NCI-H460 (cell line): ENCODE measurements at places on chromosomes 7 and 10. TPM values are rescaled to one million over a fixed set of nuclear protein-coding genes. Genes with fewer than 3 reads are reported as not detected.
A peak's percentile ranks its signal among the peaks of the same experiment; 100 is the strongest.

GRCh38 chr10:93219347-93219746 is 145.7 kb downstream of the CYP26A1 start:
- DNase-seq = no peak

GRCh38 chr7:133853706-133854276 is 273.3 kb upstream of the LRGUK start:
- DNase-seq = peak; percentile 87

GRCh38 chr7:65731562-65732035 is 141.3 kb upstream of the VKORC1L1 start:
- no peak for DNase-seq

GRCh38 chr10:69872323-69872722 is 70.6 kb downstream of the COL13A1 start:
- DNase-seq = no peak

- DNase-seq = no peak
These were observed 34.4 kb downstream of the UBTD1 start for GRCh38 chr10:97532935-97533671.

DNA sequence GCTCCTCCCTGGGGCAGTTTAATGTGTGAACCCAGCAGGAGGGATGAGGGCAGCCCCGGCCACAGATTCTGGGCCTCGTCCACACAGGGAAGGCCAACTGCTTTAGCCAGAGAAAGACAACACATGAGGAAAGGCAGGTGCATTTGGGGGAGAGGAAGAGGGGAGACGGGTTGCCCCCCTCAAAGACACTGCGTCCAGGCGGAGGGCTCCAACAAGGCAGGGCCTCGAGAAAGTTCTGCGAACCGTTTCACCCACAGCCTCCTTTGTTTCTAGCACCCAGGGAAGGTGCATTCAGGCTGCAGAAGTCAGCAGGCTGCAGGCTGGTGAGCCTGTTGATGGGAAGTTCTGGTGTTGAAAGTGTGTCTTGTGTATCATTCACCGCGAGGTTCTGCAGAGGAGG is 10.1 kb downstream of the FOXL3 start:
- DNase-seq = no peak

GRCh38 chr10:45433716-45434469 is 59.9 kb downstream of the ALOX5 start:
- no peak for DNase-seq

- peak; percentile 82 for DNase-seq
These were observed 6.4 kb upstream of the GPR22 start for GRCh38 chr7:107463139-107464078.

DNA sequence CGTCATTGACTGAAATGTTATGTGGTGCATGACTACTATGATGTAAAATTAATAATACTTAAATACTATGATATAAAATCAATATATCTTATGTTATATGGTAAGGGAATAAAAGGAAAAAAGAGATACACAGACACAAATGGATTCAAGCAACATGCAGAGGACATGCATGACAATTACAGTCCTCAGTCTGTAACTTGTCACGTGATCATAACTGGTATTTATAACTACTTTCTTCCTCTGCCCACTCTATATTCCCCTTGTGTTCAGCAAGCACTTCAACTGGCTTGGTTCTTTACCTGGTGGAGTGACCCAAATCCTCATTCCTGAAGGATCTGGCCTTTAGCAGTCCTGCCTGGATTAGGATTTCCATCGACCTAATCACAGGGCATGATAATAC is 104.4 kb upstream of the FAM180A start:
- no peak for DNase-seq

DNA sequence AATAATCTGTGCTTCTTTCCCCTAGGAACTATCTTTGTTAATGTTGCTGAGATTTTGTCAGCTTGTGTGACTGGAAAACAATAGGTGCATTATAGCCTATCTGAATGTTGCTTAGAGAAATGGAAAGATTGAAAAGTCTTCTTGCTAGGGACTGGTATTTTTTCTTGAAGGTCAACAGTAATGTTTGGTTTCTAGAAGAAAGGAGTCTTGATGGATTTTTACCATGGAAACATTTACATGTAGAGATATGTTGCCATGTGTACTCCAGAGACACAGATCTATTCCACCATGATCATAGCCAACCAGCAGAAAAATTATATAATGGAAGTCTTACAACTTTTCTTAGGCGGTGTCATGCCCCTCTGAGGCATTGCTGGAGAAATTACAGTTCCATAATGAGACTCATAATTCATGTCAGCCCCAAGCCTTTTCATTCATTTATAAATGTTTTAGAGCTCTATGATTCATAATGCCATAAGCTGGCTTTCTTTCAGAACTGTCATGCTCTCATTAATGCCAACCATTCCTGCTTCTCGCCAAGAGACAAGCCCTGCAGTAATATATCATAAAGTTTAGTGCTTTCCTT is 175.1 kb upstream of the PTPRZ1 start:
- DNase-seq = no peak

GRCh38 chr10:943334-944033 is 12.0 kb upstream of the LARP4B start:
- DNase-seq = no peak

- no peak for DNase-seq
These were observed 120.5 kb downstream of the UBE2H start for GRCh38 chr7:129832282-129832681.

- no peak for DNase-seq
These were observed 441.8 kb downstream of the INHBA start for GRCh38 chr7:41261080-41261479.

DNA sequence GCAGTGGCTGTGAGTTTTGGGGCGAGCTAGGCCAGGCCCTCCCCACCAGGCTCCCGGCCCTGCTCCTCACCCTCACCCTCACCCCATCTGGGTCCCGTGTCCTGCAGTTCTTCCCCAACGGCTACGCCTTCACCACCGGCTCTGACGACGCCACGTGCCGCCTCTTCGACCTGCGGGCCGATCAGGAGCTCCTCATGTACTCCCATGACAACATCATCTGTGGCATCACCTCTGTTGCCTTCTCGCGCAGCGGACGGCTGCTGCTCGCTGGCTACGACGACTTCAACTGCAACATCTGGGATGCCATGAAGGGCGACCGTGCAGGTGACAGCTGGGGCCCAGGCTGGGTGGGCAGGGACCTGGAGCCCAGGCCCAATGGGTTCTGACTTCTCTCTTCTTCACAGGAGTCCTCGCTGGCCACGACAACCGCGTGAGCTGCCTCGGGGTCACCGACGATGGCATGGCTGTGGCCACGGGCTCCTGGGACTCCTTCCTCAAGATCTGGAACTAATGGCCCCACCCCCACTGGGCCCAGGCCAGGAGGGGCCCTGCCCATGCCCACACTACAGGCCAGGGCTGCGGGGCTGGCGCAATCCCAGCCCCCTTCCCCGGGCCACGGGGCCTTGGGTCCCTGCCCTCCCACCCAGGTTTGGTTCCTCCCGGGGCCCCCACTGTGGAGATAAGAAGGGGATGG is 4.9 kb downstream of the GNB2 start:
- DNase-seq = no peak

GRCh38 chr7:23487670-23488069 is 17.4 kb upstream of the IGF2BP3 start:
- DNase-seq = no peak

DNA sequence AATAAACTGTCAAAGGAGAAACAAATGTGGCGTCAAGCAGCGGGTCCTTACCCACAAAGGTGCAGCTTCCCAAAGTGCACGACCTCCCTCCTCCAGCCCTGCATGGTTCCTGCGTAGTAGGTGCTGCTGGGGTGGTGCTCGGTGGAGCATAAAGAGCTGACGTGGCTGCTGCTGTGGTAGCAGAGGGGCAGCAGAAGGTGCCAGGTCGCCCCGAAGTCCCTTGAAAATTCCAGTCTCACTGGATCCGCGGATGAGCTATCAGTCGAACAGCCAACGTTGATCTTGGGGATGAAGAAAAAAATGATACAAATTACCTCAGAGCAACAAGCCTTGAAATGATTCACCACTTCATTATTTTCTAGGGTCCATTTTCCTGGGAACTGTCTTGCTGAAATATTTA is 105.0 kb upstream of the SLC26A5 start:
- DNase-seq = no peak

DNA sequence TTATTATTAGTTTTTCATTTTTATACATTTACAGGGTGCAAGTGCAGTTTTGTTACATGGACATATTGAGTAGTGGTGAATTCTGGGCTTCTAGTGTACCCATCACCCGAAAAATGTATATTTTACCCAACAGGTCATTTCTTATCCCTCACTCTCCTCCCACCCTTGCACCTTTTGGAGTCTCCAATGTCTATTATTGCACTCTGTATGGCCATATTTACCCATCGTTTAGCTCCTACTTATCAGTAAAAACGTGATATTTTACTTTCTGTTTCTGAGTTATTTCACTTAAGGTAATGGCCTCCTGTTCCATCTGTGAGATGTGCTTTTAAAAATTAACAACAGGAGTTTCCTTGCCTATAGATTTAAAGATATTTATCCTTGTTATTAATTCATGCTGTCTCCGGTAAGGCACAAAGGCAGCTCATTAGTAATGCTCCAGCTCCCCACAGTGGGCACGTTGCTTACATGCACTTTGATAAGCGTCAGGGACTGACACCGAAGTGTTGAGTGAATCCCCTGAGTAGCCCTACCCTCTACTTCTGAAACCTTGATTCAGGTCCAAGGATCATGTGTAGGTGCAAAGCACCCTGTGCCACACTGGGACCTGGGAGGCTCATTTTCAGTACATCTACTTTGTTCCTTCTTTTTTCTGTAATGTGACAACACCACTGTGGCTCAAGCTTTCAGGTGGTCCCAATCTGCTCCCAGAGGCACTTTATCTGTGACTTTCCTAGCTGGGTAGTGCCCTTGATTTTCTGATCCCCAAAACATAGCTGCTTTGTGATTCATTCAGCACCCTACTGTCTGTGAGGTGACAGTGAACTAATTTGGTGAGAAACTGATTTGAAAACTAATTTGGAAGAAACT is 27.3 kb downstream of the HYAL4 start:
- peak; percentile 67 for DNase-seq

DNA sequence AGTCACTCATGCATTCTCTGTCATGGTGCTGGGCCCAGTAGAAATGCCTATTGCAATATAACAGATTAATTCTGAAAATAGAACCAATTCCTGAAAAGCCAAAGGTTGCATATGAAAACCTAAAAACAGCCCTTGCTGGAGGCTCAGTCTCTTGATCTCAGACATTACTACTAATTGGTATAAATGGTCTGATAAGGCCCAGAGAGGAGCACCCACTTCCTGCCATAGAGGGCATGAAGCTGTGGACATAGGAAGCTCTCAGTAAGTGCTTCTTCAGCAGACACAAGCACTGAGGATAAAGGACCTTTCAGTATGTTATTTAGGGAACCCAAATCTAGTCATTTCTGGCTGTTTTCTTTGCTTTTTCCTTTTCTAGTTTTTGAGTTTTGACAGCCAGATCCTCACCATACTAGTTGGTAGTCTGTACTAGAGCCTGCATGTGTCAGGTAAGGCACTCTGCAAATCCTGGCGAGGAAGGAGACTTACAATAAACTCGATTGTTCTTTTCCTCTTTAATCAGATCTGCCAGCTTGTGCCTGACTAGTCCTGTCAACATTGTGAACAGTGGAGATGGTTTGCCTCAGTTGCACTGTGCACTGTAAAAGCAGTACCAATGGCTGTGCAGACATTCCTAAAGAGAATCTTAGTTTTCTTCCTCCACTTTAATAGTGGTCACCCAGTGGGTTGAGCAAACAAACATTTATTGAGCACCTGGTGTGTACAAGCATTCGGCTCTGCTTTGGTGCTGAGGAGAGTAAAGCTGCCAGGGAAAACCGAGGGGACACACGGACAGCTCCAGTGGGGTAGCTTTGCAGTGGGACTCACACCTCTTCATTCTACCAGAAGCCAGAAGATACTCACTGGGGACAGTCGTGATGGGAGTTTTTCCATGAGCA is 140.9 kb downstream of the CHN2 start:
- DNase-seq = no peak

DNA sequence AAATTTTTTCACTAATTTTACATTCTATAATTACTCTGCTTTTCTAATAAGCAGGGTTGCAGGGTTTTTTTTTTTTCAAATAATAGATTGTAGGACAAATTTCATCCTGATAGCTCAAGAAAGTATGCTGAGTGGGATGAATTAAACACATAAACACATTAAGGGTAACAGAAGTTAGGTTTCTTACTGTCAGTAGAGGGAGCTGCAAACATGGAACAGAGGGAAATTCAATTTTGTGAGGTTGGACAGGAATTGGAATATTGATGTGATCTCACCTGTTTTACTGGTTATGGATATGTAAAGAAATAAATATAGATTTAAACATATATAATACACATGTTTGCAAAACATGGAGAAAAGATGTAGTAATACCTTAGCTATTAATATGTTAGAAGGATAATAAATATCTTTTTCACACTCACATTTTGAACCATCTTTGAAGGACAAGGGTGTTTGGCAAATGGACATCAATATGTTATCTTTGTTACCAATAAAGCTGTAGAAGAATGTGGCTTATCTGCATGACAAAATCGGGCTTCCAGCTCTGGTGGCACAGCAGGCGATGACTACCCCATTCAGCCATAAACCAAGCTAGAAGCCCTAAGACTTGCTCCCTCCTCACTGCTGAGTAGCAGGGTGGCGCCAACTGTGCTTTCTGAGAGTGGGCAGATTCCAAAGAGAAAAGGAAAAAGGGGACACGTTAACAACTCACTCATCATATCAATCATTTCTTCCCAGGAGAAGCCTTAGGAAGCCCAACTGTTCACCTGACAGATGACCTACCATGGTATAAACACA is 1257.4 kb downstream of the GATA3 start:
- DNase-seq = no peak

DNA sequence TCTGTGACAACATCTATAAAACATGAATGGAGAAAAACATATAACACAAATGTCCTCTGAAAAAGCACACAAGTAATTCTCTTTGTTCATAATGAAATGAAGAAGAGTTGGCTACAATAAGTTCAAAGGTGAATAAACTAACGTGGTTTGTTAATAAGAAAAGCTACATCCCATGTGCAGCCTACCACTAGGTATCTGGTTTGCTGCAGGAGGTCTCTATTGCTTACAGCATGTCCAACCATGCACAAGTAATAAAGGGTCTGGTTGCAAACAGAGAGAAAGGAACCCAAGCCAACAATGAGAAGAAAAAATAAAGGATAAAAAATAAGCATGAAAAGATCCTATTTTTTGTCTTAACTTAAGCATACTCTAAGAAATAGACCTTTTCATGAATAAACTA is 139.2 kb downstream of the CHCHD3 start:
- no peak for DNase-seq

- no peak for DNase-seq
These were observed 296.3 kb upstream of the ZMIZ1 start for GRCh38 chr10:78772486-78772885.

MRPS16 gene
- total RNA-seq = 141 and 150 TPM in 2 replicates

RAMP3 gene
- not detected in 2 replicates for total RNA-seq

FRMD4A gene
- total RNA-seq = 1.9 and 4.2 TPM in 2 replicates

LIPM gene
- not detected in 2 replicates for total RNA-seq

CHRM2 gene
- total RNA-seq = not detected in 2 replicates

HMX2 gene
- total RNA-seq = 1.1 and 1.7 TPM in 2 replicates

ARHGEF35 gene
- total RNA-seq = 0.54 and 0.84 TPM in 2 replicates

GPC2 gene
- total RNA-seq = 2.9 and 3.7 TPM in 2 replicates

HELLS gene
- total RNA-seq = 29.8 and 35.8 TPM in 2 replicates

CTAGE8 gene
- 0.12 TPM in 1 of 2 replicates, not detected in the other for total RNA-seq

GRM3 gene
- not detected in 2 replicates for total RNA-seq

TRPV5 gene
- total RNA-seq = not detected in 2 replicates

LRRTM3 gene
- not detected in 2 replicates for total RNA-seq

CD36 gene
- total RNA-seq = 0.82 and 0.84 TPM in 2 replicates

CHAT gene
- total RNA-seq = not detected in 2 replicates

CC2D2B gene
- total RNA-seq = not detected in 2 replicates

AGR2 gene
- total RNA-seq = 650 and 769 TPM in 2 replicates

TPK1 gene
- 22.8 and 29.4 TPM in 2 replicates for total RNA-seq

TNS3 gene
- 20.0 and 20.6 TPM in 2 replicates for total RNA-seq
